ENCODE measurements at places on chromosomes 1 and 21. TPM values are rescaled to one million over a fixed set of nuclear protein-coding genes. Genes with fewer than 3 reads are reported as not detected.

GRCh38 chr1:201614262-201615015, 75.5 kb downstream of the NAV1 start:
- DNase-seq = no peak

MYCL gene
- total RNA-seq = not detected

GRCh38 chr1:228061411-228062084, 21.0 kb upstream of the ARF1 start:
- no peak for DNase-seq

DNA sequence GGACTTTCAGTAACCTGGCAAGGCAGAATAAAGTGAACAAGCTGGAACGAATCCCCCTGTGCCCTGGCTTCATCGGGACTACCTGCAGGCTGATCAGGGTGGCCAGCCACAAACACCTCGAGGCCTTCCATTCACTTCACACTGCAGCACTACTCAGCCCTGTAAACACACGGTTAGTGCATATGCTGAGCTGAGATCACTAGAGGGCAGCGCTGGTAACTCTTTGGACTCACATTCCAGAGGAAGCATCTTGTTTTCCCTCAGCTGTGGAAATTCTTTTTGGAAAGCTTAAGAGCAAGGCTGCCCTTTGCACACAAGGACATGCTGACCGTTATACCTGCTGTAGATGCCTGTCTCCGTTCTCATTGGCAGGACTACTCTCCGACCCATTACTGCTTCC, 32.1 kb downstream of the PCSK9 start:
- peak; percentile 71 for DNase-seq

DNA sequence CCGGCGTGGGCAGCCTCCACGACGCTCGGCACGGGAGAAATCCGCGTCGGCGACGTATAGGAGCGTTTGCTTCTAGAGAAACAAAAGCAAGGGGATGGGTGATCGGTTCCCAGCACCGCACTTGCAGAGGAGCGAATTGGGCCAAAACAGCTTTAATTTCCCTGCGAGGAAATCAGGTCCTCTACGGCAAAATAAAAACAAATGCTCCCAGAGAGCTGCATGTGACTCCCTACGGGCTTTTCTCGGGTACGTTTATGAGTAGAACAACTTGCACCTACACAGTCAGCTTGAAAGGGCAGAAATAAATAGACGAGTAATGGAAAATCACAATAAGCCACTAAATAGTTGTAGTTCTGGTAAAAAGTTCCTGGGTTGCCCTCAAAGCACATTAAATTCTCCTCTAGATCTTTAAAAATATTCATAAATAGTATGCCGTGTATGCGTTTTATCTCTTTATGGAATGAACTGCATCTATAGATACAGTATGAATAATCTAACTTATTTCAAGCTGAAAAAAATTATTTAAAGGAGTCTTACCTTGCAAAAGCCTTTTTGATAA, 1.2 kb downstream of the NHLH2 start:
- no peak for DNase-seq

GRCh38 chr1:225695578-225696337, 42.8 kb upstream of the ENAH start:
- no peak for DNase-seq

Data from M059J (cell line).